Activated CD4-positive, alpha-beta T cell treated with anti-CD3 and anti-CD28 coated beads, Interleukin-2, Interleukin-6, amounts not matched to agents 100 ng/mL and 50 ng/mL, durations not matched to agents 16 hours and 8 hours (primary cell): ENCODE measurements at places on chromosomes 5 and 9.

DNA sequence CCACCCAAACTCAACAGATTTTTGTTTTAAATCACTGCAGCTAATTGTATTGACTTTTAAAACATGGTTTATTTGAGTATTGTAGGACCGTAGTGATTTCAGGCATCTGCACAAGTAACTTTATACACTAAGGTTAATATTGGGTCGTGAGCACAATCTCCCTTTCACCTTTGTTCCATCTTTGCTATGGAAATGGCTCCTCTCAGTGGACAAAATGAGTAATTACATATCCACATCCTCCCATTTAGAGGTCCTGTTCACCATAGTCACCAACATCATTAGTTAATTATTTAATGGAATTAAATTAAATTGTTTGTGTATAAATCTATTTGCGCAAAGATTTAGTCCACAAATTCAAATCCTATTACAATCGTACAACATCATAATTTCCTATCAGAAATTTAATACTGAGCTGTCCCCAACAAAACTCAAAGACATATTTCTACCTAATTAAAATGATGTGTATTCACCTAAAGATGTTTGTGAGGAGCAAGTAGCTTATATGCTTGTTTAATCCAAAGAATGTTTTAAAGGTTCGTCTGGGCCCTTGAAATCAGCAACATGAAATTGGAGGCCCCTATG, 173.0 kb upstream of the DAPK1 start:
- peak; percentile 61 for DNase-seq

- no peak for DNase-seq
These were observed 269.7 kb downstream of the MLLT3 start for GRCh38 chr9:20352591-20352990.

GRCh38 chr5:334903-335739, 13.6 kb downstream of the AHRR start:
- DNase-seq, result peak; percentile 68

GRCh38 chr9:96665789-96666188, 10.7 kb upstream of the PRXL2C start:
- no peak for DNase-seq

- no peak for DNase-seq
These were observed 69.8 kb downstream of the EQTN start for GRCh38 chr9:27227192-27227591.

DNA sequence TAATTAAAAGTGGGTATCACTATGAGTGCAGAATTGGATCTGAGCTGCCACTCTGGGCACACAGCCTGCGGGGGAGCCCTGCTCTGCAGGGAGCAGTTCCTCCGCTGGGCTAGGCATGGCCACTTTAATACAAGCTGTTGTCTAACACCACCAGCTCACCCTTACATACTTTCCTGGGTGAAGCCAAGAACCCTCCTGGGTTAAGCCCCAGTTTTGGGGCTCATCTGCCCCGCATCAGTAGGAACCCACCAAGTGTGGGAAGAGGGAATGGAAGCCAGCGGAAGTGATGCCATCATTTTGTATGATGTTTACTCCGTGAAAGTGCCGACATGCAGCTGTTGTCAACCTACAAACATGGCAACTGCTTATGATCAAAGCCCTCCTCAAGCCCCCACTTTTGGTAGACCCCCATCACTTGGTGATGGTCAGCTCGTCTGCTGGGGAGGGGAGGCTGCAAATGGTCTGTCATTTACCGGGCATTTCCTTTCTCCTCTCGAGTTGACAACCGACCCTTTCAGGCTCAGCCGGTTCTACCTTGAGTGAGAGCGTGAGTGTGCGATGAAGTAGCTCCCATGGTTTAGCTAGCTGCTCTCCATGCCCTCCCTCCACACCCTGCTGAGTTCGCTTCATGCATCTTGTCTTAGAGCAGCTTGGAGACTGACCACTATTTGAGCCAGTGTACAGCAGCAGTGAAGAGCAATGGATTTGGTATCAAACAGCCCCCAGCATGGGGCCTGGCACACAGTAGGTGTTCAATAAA, 95.3 kb upstream of the IER5L start:
- no peak for DNase-seq

DNA sequence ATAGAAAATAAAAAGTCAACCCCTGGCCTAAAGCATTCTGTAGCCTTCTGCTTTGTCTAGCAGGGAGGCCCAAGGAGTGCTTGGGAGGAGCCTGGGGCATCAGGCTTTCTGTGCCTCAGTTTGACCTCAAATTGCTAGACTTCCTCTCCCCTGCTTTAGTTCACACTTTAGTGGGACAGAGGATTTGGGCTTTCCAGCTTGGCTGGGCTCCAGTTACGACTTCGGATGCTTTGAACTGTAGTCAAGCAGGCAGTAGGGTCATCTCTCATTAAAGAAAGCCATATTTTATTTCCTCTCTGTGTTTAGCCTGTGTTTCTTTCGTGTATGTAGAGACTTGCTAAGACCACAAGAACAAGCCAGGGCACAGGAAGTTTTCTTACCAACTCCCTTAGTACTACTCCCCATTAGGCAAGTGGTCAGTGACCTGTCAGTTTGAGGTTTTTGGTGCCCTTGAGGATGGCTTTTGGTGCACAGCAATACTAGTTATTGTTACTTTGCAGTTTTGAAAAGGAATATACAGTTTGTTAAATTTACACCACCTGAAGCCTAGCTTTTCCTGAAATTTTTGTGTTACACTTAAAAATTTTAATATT, 334.7 kb downstream of the NDUFS4 start:
- DNase-seq, result no peak

GRCh38 chr5:126656401-126657007, 55.8 kb downstream of the PHAX start:
- DNase-seq, result peak; percentile 46

DNA sequence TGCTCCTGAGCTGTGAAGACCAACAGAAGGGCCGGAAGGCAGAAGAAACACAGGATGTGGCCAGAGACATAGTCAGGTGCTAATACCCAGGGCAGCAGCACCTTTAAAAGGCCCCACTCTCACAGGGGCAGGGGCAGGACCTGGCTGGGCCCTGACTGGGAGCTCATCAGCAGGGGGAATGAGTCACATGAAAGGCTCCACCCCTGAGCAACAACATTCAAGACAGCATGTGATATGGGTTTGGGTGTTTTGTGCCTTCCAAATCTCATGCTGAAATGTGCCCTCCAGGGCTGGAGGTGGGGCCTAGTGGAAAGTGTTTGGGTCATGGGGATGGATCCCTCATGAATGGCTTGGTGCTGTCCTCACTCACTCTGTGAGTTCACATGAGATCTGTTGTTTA, 181.7 kb downstream of the ERCC6L2 start:
- DNase-seq, result no peak
